NCI-H345 (cell line): ENCODE measurements at places on chromosomes 4 and X.
A peak's percentile ranks its signal among the peaks of the same experiment; 100 is the strongest.

- no peak for DNase-seq
These were observed 90.0 kb downstream of the SORBS2 start for GRCh38 chr4:185722029-185722316.

GRCh38 chrX:11611161-11611560, 54.6 kb downstream of the ARHGAP6 start:
- no peak for DNase-seq

GRCh38 chr4:119209077-119209476, 3.4 kb upstream of the USP53 start:
- no peak for DNase-seq

GRCh38 chr4:136088211-136088867, 1444.0 kb downstream of the PCDH18 start:
- no peak for DNase-seq

- no peak for DNase-seq
These were observed 608.6 kb upstream of the AADAT start for GRCh38 chr4:170698334-170698733.

DNA sequence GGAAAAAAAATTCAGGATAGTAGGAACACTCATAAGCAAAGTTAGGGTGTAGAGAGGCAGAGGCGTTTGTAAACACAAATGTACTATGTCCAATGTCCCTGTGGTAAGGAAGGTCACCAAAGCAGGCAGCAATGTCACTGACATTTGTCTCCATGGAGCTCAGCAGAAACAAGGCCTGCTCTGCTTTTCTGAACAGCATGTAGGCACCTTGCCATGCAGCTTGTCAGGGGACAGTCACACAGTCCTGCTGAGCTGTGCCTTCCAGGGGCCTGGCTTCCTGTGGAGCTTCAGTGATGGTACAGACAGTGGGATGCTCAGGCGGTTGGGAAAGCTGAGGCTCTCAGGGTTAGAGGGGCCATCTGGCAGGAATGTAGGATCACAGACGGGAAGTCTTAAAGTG, 74.5 kb upstream of the HS3ST1 start:
- DNase-seq, result peak; percentile 52

GRCh38 chrX:5586726-5587125, 641.9 kb downstream of the NLGN4X start:
- no peak for DNase-seq

GRCh38 chr4:102319594-102319993, 25.7 kb downstream of the SLC39A8 start:
- no peak for DNase-seq

- DNase-seq, result no peak
These were observed 327.5 kb upstream of the FGF13 start for GRCh38 chrX:139039041-139039440.

DNA sequence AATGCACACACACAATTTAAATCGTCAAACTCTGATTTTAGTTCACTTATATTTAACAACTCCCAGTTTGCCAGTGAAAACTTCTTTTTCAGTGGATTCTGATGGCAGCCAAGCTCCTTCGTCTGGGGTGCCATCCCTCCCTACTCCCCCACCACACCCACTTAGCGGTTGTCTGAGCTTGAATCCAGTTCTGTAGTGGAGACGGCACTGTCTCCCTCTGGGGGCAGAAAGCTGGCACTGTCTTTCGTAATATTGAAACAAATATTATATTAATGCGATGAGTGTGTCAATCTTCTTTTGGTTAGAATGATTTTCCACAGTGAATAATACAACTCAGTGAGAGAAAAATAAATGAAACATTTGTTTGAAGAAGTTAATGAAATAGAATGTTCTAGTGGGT, 5.4 kb downstream of the MEPE start:
- DNase-seq, result no peak

- DNase-seq, result no peak
These were observed 98.5 kb upstream of the ETNPPL start for GRCh38 chr4:108861334-108861733.

GRCh38 chr4:5989236-5990225, 28.7 kb downstream of the C4orf50 start:
- no peak for DNase-seq

DNA sequence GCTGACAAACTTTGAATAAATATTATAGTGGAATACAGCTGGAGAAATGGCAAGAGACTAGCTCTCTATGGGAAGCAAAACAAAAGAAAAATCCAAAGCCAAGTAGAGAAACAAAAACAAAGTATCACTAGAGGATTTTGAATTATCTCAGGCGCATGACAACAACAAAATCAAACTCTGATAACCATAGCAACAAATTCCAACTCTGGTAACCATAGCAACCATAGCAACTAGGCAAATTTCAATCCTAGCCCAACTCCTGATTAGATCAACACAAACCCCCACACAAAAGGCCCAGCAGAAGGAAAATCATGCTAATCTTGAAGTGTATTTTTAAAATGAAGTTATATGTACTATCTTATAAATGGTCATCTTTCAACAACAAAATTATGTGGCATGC, 98.4 kb upstream of the MAGEE2 start:
- DNase-seq, result no peak

DNA sequence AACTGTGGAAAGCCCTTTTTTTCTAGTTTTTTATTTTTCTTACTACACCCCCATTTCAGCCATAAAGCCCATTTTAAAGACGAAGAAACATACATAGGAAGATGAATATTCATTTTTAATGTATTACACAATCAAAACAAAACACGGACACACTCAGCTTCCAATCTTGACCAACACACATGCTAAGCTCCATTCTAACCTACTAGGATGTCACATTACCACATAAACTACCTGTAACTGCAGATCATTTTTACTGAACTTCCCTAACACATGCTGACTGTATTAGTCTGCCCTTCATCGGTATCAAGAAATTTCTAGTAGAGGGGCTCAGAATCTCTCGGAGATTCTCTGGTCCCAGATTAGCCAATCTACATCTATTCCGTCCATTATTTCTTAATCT, 1.8 kb downstream of the CCNI start:
- no peak for DNase-seq

DNA sequence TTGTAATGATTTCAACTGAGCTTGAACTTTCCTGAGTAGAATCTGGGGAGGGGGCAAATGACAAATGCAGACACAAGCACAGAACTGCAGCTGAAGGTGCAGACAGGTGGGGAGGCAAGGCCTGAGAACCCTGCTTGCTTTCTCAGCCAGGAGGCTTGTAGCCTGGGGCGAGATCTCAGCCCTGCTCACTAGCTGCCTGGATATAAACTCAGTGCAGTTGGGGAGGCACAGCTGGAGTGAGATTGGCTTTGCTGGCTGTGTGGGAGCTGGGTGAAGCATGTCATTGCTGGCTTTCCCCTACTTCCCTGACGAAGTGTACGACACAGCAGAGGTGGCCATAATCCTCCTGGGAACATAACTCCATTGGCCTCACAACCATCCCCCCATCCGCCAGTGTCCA, 55.5 kb upstream of the NEXMIF start:
- DNase-seq, result no peak

DNA sequence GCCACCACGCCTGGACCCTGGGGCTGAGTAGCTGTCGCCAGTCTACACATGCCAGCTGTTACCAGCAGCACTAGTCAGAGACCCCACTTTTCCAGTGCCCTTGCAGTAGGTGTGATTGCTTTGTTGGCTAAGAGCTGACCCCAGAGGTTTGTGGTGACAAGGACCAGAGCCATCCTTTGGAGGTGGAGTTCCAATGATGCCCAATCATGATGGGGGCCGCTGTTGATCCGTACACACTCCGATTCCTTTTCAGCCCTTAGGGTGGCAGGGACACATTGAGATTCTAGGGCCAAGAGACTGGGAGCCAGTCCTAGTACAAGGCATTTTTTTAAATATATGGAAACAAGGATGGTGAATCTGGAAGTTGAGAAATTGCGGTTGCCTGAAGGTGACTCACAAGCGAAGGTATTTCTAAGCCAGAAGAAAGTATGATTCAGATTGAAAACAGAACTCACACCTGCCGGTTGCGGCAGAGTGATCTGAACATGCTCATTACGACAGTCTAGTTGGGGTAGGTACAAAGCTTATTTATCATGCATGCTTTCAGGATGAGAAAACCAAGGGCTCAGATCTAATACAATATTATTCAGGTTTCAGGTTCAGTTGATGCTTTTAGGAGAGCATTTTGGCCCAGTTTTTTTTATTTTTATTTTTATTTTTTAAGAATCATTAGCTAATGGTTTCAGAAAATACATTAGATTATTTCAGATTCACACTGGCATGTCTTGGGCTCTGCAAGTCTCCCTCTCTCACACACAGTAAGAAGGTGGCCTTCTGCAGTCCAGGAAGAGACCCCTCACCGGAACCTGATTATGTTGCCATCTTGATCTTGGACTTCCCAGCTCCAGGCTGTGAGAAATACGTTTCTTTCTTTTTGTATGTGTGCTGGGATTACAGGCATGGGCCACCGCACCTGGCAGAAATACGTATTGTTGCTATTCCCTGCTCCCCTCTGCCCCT, 43.4 kb downstream of the SHROOM2 start:
- DNase-seq, result no peak

DNA sequence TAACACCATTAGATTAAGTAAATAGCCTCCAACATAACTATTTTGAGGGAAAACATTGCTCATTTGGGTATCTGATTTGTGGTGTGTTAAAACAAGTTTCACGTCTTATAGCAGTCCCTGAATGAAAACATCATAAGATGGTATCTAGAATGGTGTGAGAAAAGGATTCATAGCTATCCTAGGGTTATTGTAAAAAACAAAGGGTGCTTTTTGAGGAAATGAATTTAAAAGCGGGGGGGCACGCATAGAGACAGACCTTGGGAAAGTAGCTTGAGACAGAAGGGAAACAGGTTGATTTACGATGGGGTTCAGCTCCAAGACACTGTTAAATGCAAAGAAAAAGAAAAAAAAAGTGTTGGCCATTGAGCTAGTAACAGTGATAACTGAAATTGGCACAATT, 768 bp upstream of the CXCL10 start:
- DNase-seq, result no peak
